ENCODE measurements at places on chromosomes 13 and 19.
A peak's percentile ranks its signal among the peaks of the same experiment; 100 is the strongest.

DNA sequence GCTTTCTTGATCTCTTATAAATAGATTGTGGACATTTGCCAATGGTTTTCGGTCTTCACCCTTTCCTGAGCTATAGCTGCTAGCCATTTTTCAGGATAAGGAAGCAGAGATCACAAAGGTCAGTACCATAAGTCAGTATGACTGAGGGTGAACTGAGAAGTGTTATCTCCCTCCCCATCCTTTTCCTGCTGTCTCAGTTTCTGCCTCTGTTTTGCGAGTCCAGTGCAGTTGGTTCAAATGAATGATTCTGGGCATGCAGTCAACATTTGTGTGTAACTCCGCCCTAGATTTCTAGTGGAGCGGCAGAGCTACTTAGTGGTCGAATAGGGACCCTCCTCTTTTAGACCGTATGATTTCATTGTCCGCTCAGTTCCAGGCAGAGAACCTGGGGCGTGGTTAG lies 460.8 kb upstream of the ARGLU1 start:
- no peak for DNase-seq

GRCh38 chr13:68125087-68125480 lies 894.9 kb upstream of the PCDH9 start:
- no peak for DNase-seq

DNA sequence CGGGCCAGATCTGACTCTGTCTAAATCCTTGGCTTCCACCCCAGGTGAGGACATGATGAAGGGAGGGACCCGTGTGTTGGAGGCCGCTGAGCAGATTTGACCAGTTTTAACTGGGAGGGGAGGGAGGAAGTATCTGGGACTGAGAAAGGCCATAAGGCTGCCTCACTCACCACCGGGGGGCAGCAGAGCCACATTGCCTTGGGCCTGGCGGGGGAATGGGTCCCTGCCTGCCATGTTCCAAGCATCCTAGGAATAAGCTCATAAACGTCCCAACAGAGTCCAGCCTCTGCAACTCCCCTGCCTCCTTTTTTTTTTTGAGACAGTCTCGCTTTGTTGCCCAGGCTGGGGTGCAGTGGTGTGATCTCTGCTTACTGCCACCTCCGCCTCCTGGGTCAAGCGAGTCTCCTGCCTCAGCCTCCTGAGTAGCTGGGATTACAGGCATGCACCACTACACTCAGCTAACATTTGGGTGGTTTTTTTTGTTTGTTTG lies 15.5 kb downstream of the MAST3 start:
- peak; percentile 92 for DNase-seq

GRCh38 chr13:25181597-25181996 lies 9.5 kb upstream of the AMER2 start:
- no peak for DNase-seq

DNA sequence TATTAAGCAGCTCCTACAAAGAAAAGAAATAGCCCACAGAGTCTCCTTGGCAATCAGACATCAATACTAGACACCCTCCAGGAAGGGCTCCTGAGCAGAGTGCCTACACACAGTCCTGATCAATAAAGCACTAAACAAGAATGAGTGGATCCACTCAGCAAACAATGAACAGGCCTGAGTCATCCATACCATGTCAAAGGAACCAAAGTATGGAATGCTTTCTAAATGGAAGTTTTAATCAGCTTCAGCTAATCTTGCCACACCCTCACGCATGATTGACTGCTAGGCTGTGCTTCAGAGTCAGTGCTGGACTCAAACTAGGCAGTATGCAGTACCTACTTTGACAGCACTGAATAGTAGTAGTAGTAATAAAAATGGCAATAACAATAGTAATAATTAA lies 392.7 kb upstream of the HTR2A start:
- DNase-seq, result no peak

GRCh38 chr19:17092696-17093095 lies 17.1 kb downstream of the MYO9B start:
- no peak for DNase-seq

GRCh38 chr19:43286096-43286495 lies 16.8 kb upstream of the PSG9 start:
- DNase-seq, result no peak

DNA sequence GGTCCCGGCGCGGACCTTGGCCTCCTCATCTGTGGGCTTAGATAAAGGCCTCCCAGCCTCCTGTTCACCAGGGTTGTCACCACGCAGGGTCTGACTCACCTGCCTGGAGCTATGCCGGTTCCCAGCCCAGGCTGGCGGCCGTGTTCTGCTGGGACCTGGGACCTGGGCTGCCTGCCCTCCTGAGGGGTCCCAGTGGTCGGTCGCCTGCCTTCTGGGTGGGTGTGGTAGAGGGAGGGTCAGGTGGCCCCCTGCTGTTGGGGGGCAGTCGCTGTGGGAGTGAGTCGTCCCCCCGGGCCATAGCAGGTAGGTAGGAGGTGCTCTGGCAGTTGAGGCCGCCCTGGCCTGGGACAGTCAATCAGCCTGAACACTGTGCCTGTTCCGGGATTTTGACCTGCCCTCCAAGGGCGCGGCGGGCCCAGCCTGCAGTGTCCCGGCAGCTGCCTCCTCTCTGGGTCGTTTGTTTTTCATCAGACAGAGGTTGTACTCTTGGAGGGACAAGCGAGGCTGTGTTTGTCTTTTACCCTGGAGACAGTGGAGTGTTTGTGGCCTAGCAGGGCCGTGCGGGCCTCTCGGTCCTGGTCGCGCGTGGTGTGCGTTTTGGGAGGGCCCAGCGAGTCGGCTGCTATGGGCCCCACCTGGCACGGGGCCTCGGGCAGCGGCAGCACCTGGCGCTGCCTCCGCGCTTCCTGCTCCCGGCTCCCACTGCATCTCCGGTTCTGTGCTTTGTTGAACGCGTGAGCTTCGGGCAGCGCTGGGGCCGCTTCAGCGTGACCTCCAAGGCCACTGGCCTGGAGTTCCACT lies 2.6 kb downstream of the ADAT3 start:
- DNase-seq, result no peak

GRCh38 chr13:80342471-80343371 lies 1.8 kb upstream of the SPRY2 start:
- DNase-seq, result peak; percentile 96

DNA sequence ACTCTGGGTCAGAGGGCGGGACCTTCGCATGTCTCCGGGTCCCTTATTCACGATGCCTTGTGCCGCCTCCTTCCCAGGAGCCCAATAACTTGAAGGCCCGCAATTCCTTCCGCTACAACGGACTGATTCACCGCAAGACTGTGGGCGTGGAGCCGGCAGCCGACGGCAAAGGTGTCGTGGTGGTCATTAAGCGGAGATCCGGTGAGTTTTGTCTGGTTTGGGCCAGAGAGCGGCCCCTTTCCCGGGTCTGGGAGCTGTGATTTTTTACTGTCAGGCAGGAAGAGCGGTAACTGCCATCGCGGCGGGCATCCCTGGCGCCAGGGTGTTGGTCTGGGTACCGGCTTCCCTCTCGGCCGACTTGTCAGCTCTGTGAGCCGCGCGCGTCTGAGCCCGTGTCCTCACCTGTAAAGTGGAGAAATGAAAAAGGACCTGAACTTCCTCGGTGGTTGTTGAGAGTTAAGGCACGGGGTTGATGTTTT lies 800 bp downstream of the RPL28 start:
- DNase-seq, result no peak

GRCh38 chr13:44918326-44919103 lies 70.8 kb downstream of the NUFIP1 start:
- peak; percentile 95 for DNase-seq

- DNase-seq, result peak; percentile 56
These were observed 6.0 kb upstream of the TNFAIP8L1 start for GRCh38 chr19:4633140-4633967.

- no peak for DNase-seq
These were observed at the start of gene TJP3 for GRCh38 chr19:3708207-3708931. Gene TJP3 (plus strand): TSS chr19:3708384. CDS start chr19:3728433, 20,049 bp downstream.

- no peak for DNase-seq
These were observed 8.0 kb upstream of the SOX1 start for GRCh38 chr13:112058941-112059340.

DNA sequence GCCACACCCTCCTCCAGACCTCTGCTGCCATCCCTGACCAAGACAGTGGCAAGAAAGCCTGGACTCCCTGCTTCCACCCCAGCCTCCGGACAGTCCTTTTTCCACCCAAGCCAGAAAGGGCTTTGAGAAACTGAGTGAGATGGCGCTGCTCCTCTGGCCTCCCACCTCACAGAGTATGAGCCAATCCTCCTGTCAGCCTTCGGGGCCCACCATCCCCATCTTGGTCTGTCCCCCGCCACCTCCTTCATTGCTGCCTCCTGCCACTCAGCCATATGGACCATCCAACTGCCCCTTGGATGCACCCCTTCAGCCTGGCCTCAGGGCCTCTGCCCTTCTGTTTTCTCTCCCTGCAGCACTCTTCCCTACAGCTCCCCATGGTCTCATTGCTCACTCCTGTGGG lies 125.7 kb downstream of the CRYL1 start:
- DNase-seq, result no peak

DNA sequence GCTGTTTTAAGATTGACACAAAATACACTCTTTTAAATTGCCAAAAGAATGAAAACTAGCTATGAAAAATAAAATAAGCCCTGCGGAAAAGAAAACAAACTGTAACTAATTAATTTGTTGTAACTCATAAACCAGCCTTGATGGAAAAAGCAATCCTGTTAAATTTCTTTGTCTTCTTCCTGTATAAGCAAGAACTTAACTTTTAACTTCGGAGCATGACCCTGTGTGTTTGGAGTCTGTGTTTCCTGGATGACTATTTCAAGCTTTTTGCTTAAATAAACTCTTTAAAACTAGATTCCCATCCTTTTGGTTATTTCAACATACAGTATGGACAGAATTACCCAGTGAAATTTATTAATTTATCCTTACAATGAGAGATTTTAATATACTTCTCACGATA lies 122.6 kb downstream of the TNFRSF19 start:
- no peak for DNase-seq

DNA sequence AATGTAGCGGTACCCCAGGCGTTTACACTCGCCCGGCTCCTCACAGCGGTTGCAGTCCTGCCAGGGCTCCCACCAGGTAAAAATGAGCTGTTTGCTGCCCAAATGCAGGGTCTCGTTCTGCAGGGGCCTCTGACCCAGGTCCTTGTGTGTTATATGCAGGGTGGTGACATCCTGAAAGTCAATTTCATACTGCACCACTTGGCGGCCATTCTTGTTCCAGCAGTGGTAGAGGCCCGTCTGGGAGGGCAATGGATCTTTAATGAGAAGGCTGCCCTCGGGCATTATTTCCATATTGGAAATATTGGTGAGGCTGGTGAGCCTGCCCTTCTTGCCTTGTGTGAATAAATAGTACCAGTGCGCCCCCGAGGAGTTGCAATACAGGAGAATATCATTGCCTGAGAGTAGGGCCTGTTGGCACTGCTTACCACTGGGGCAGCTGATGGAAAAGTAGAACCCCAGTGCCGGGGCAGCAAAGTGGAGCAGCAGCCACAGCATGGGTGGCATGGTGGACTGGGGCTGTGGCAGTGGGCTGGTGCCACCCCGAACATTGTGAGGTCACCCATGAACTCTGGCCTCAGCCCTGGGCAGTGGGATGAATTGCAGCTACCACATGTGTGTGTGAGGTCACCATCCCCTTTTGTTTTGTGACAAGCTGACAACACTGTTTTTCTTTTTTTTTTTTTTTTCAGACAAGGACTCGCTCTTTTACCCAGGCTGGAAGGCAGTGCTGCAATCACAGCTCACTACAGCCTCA lies at the start of gene FAM187B:
FAM187B (minus strand) TSS at position 563 of the 754 bp plus-strand sequence; CDS start at position 504, 59 bp downstream.
- DNase-seq, result no peak

DNA sequence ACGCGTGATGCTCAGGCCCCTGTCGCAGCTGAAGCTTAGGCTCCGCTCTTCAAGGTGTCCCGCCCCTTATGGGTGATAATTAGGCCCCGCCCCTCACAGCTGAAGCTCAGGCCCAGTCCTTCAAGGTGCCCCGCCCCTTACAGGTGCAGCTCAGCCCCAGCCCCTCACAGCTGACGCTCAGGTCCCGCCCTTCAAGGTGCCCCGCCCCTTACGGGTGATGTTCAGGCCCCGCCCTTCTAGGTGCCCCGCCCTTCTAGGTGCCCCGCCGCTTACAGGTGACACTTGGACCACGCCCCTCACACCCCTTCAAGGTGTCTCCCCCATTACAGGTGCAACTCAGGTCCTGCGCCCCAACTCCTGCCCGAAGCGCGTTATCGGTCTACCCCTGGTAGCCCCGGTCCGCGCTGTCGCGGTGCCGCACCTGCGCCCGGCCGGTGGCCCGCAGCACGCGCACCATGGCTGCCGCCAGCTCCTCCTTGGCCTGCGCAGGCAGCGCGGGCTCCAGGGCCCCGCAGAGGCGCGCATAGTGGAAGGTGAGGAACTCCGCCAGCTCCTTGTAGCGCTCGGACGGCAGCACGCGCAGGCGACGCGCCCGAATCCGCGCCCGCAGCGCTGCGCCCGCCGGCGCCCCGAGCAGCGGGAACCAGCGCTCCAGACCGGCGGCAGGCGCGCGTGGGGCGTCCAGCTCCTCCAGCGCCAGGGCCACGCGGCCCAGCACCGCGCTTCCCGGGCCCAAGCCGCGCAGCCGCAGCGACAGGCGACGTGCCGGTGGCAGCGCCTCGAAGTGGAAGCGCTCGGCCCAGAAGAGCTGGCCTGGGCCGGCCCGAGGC lies 7.3 kb downstream of the RASAL3 start:
- no peak for DNase-seq

GRCh38 chr13:94382517-94382916 lies 97.0 kb downstream of the DCT start:
- no peak for DNase-seq

- peak; percentile 94 for DNase-seq
These were observed 7.5 kb upstream of the ARHGEF18 start for GRCh38 chr19:7340959-7341837.

- DNase-seq, result no peak
These were observed 52.2 kb downstream of the POLR1D start for GRCh38 chr13:27673911-27674310.

GRCh38 chr19:45376045-45376724 lies 5.8 kb upstream of the ERCC2 start:
- DNase-seq, result no peak

- no peak for DNase-seq
These were observed 3.4 kb downstream of the RFX1 start for GRCh38 chr19:14002571-14003250.

DNA sequence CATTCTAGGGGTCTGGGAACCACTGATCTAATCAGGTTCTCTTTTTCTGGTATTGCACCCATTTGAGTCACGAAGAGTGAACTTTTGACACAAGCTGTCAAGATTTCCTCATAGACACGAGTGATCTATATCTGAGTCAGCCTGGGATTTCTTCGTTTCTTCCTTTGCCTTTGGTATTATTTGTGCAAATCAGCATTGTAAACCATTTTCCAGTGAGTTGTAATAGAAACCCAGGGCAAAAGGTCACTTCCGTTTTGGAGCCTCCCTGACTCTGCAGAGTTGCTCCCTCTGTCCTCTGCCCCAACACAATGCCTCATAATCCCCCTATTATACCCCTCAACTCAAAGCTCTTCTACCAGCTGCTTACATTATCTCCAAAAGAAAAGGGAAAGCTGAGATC lies 615.1 kb downstream of the EFNB2 start:
- no peak for DNase-seq

- no peak for DNase-seq
These were observed 1.7 kb downstream of the PROSER1 start for GRCh38 chr13:39036212-39036611.

GRCh38 chr19:966485-967088 lies 17.6 kb upstream of the WDR18 start:
- DNase-seq, result no peak

GRCh38 chr19:31530781-31531180 lies 181.5 kb upstream of the TSHZ3 start:
- no peak for DNase-seq

All from right forelimb (tissue), 1 donor.